ENCODE measurements at places on chromosomes 5 and 9. TPM values are rescaled to one million over a fixed set of nuclear protein-coding genes. Genes with fewer than 3 reads are reported as not detected.

GNA14 gene
- 0.10 TPM for total RNA-seq

DNA sequence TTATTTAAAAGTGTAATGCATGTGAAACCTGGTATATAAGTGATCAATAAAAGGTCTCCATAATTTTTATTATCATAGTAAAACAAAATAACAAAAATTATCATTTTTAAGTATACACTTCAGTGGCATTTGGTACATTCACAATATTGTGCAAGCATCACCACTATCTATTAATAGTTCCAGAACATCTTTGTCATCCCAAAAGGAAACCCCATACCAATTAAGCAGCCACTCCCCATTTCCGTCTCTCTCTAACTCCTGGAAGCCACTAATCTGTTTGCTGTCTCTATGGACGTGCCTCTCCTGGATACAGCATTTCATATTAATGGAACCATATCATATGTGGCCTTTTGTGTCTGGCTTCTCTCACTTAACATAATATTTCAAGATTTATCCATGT, 7.6 kb downstream of the OLFML2A start:
- no peak for DNase-seq

DNA sequence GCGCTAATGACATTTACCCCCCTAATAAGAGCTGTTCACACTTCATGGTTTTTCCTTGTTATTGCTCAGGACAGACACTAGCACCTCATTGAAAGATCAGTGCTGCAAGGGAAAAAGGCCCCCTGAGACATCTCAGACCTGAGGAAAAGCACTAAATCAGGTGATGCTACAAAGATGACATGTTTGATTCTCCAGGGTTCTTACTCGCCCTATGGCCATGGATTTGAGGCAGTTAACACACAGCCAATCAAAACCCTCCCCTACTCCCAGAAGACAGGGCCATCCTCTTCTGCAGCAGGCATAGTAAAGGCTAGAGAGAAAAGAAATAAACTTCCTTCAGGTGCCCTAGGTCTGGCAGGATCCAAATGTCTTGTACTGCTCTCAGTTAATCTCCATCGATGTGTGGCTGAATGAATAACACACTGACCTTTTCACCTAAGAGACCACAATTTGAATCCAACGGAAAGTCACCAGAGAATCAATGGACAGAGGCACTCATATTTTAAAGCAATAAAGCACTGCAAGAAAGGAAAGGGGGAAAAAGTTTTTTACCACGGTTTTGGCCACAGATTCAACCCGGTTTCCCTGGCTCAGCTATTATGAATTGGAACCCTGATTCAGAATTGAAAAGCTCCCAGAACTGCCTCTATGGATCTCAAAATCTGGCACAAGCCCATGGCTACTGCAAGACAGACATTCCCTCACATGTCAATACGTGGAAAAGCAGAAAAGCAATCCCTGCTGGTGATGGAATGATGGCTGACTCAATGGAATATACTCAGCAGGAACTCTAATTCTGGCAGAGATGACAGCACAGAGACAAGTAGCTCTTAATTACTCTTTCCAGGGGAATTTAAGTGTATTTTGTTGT, 329.5 kb downstream of the BNC2 start:
- DNase-seq, result peak; percentile 65

GRCh38 chr9:38000332-38000731, 68.7 kb downstream of the SHB start:
- no peak for DNase-seq

- no peak for DNase-seq
Observed at GRCh38 chr5:64794053-64794770, 25.5 kb downstream of the CWC27 start.

GRCh38 chr9:121736934-121737462, 85.6 kb downstream of the DAB2IP start:
- DNase-seq, result no peak

DNA sequence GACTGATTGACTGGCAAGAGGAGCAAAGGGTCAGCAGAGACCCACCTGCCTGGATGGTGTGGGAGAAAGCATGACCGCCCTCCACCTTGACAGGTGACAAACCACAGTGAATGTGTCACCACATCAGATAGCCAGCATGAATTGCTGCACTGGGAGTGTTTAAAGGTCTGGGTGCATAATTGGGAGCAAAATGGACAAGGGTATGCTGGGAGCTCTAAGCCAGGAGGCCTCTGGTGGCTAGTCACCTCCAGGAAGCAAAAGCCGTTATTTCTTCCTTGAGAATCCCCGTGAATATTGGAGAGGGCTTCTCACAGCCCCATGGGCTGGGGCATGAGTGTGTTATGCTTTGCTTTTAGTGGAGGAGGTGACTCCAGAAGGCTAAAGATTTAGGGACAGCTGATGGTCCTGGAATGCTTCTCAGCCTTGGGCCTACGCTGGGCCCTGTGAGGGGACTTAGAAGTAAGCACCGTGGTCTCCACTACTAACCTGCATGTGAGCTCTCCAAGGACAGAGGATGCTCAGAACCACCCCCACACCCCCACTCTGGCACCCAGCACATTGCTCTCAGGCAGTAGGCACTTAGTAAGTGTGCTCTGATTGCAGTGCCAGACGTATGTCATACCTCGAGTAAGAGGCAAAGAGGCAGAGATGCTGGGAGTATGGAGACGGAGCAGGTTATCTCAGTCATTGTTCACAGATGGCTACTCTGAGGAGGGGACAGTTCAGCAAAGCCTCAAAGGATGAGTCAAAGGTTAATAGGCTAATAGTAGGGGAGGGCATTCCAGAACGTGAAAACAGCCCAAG, 9.1 kb upstream of the IRF1 start:
- no peak for DNase-seq

DNA sequence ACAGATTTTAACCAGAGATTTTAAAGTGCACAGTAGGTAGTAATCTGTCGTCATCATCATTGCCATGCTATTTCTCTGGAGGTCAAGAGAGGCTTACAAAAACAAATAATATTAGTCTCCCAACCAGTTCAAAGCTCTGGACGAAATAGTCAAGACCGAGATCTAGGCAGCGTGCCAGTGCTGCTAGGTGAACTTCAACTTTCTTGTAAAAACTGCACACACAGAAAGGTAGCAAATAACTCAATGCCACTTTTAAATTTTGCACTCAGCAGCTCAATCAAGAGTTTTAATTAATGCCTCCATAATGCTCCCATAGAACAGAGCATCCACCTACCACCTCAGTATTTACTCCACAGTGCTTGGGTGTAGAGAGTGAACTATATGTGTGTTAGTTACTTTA, 656.8 kb downstream of the IRX1 start:
- DNase-seq, result no peak

GRCh38 chr5:90747175-90747574, 188.6 kb downstream of the ADGRV1 start:
- peak; percentile 61 for DNase-seq

- DNase-seq, result peak; percentile 49
Observed at GRCh38 chr5:132876020-132876759, 2.7 kb downstream of the LEAP2 start.

DNA sequence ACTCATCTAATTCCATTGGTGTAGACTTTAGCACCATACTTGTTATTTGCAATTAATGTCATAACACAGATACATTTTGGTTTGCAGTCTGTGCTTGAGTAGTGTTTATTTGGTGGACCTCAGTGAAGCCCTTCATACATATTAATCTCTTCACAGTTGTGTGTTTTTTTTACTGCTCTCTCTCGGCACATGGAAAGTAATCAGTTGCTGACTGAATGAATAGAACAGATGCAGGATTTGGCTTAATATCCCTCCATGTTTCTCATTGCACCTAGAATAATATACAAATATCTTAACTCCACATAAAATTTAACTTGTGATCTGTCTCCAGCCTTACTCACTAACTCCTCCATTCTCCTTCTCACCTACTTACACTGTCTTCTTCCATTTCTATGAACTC, 319.1 kb downstream of the DMRT2 start:
- DNase-seq, result no peak

DNA sequence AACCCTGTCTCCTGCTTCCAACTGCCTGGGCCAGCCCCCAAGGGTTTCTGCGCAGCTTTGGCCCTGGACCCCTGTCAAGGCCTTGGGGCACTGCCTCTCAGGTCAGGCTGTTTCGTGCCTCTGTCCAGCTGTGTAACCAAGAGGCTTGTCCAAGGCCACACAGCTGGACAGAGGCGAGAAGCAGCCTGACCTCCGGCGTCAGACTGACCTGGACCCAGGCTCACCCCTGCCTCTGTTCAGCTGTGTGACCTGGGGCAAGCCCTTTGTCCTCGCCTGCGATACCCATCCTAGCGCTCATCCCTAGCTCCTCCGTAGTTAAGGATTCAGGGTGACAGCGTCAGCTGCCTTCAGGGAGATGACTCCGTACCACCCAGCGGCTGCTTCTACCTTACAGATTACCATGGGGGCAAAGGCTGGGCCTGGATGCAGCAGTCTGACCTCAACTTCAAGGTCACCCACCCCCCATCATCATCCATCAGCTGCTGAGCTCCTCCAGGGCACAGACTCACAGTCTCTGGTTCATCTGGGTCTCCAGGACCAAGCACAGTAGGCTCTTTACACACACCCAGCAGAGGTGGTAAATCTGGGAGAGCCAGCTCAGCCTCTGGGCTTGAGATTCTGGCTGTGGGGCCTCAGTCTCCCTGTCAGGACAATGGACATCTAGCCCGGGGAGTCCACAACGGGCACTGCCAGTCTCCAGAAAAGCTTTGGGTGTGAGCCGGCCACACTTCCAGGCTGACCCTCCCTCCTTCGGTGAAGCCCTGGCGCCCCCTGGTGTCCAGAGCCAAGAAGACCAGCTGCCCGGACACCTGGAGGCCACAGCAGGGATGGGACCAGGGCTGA, 7.9 kb downstream of the AK1 start:
- DNase-seq, result peak; percentile 54

GRCh38 chr9:101578378-101578777, 16.4 kb downstream of the PPP3R2 start:
- no peak for DNase-seq

DNA sequence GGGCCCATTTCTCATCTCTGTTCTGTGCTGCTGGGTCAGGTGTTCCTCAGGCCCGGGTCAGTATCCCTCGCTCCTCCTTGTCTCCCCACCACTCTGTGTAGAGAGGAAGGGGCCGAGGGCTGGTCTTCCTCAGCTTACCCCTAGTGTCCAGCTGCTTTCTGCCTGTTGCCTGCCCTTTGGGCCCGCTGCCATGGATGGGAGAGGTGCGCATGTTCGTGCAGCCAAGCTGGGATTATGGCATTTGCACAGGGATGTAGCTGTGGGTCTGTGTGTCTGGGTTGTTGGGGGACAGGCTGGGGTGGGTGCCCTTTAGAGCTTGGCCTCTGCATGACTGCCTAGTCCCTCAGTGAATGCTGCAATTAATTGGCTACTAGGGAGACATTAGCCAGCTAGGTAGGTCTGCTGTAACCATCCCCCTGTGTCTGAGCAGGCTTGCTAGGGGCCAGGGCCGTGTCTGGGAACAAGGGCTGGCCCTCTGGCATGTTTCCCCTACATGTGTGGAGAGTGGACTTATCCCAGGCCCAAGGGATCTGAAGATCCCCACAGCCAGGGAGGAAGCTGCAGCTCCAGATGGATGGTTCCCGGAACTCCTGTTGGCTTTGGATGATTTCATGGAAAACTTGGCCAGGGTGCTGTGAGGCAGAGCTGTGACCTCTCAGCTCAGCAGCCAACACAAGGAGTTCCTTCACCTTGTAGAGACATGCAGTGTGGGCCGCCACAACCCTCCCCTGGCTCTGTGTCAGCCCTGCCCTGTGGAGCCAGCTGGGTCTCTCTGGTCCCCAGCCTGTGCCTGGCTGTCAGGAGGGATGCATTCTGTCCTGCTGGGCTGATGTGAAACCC, 161.9 kb downstream of the MACROH2A1 start:
- DNase-seq, result no peak

Data from renal cortical epithelial cell (primary cell).